ENCODE measurements at places on chromosomes 5 and 9.

DNA sequence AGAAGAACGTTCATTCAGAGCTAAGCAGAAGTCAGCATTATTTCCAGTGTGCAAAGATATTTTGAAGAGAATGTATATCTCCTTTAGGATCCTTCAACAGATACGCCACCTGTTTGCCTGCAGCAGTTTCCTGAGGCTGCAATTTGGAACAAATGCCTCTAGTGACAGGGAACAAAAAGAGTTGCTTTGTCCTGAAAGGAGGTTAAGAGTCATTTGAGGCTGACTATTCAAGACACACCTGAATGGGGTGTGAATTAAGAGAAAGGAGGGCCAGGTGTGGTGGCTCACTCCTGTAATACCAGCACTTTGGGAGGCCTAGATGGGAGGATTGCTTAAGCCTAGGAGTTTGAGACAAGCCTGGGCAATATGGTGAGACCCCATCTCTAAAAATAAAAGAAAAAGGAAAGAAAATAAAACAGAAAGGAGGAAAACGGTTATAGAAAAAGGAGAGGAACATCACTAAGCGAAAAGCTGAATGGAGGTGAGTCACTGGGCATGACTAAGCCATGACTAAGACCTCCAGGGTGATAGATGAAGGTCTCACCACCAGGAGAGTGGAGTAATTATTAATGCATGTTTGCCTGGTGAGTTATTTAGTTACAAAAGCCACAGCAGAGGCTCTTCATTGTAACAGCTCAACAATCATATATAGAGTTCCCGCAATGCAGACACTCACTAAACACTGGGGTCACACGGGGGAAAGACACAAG, 255.2 kb upstream of the TNC start:
- DNase-seq, result no peak

- no peak for DNase-seq
Observed at GRCh38 chr5:138573223-138573622, 2.0 kb downstream of the HSPA9 start.

DNA sequence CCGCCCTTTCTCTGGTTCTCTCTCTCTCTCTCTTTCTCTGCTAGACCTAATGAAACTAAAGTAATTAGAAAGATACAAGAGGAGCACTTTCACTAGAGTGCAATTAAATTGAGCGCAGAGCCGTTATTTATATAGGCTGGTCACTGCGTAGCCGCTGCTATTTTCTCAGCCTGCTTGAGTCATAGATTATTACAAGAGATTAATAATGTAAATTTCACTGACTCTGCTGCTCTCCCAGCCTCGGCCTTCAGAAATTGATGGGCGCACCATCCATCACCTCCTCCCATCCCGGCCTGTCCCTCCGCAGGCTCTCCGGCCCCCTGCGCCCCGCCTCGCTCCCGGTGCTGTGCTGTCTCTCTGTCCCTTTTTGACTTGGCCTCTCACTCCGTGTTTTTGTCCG, 268.0 kb upstream of the MVB12B start:
- DNase-seq, result peak; percentile 35

GRCh38 chr5:123089914-123090660, 1.0 kb downstream of the PRDM6 start:
- DNase-seq, result peak; percentile 37
